NCI-H2029 (cell line): ENCODE measurements at places on chromosomes 1 and 21.
A peak's percentile ranks its signal among the peaks of the same experiment; 100 is the strongest.

- DNase-seq = no peak
Measured at GRCh38 chr21:14527696-14528652, 18.1 kb downstream of the SAMSN1 start.

GRCh38 chr1:916173-917075 is 7.3 kb upstream of the SAMD11 start:
- DNase-seq = no peak

GRCh38 chr1:154466206-154466605 is 35.8 kb upstream of the TDRD10 start:
- no peak for DNase-seq

DNA sequence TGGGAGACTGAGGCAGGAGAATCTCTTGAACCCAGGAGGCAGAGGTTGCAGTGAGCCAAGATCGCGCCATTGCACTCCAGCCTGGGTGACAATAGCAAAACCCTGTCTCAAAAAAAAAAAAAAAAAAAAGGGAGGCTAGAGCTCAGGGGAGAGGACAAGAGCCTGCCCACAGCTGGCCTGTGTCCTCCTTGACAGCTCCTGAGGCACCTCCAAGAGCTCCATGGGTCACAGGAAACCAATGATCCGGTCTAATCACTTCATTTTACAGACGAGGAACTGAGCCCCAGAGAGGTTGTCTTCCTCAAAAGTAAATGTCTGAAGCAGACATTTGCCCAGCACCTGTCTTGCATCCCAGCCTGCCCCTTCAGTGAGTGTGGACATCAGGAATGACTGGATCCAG is 49.4 kb downstream of the NID1 start:
- no peak for DNase-seq

DNA sequence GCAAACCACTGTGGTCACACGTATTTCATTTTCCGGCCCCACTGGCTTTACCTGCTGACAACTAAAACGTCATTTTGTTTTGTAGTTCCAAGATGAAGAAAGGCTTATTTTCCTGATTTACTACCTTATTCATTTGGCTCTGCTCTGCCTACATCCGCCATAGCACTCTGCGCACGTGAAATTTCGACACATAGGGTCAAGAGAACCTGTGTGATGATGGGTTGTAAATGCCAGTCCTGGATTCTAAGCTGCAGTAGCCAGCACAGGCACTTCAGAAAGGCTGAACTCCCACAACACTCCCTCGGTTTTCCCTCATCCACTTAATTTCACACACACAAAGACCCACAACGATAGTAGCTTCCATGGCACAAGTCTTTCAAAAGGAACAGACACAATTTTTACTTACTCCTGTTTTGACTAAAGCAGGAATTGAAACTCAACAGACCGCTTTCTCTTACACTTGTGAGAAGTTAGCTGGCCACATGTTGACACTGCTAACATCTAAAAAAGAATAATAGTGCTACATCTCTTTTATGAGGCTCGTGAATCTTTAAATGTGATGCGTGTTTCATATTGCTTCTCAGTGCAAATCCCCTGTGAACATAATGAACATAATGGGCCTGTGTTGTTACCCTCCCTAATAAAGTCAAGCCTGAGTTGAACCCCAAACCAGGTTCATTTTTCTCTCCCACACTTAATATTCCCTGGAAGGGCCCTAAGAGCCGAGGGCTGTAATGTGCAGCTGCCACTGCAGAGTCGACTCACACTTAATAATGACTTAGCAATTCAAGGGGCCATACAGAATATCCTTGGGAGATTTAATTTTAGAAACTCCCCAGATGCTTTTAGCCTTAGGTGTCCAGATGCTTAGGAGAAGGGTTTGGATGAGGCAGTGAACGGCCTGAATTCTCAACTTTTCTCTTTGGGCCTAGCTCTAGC is 1.5 kb upstream of the RUNX1 start:
- no peak for DNase-seq

GRCh38 chr1:62951428-62951827 is 167.5 kb downstream of the ATG4C start:
- no peak for DNase-seq

- no peak for DNase-seq
Measured at GRCh38 chr1:198606020-198606438, 32.8 kb upstream of the PTPRC start.

DNA sequence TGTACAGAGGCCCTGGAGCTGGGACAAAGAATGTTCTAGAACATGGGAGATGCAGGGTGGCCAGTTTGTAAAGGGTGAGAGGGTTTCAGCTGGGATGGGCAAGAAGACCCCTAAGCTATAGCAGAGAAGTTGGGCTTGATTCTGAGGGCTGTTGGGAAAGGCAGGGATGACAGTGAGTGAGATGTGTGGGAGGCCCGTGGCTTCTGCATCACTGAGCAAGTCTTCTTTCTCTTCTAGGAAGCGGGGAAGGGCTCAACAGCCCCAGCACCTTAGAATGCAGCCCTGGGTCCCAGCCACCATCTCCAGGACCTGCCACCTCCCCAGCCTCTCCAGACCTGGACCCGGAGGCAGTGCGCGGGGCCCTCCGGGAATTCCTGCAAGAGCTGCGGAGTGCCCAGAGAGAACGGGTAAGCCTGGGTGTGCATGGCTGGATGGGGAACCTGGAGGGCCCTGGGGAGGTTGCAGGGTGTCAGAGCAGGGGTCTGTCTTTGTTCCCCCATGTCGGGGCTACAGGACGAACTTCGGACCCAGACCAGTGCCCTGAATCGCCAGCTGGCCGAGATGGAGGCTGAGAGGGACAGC is 14.8 kb downstream of the MFAP2 start:
- no peak for DNase-seq

DNA sequence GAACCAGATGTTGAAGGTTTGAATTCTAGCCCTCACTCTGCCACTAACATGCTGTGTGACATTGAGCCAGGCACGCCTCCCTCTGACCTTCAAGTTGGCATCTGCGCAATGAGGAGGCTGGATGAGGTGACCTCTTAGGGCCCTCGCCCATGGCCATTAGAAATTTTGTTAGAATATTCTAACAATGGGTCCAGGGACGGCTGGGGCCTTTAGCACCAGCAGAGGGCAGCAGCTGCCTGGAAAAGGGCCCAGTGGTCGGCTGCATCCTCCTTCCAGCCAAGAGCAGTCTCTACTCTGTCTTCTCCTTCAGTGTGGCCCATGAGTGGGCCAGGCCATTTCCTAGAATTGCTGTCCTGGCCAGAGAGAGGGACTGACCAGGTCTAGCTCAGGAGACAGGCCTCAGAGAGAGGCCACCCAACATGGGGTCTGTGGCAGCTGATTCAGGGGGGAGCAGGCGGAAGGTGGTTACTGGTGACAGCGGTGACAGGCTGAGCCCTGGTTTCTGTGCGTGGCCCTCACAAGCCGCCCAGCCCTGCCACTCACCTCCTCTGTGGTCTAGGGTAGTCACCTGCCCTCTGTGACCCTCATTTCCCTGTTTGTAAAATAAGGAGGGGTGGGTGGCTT is 101.3 kb upstream of the ACTL8 start:
- DNase-seq = no peak

GRCh38 chr1:38009088-38009840 is 3.3 kb upstream of the UTP11 start:
- DNase-seq = no peak

- no peak for DNase-seq
Measured at GRCh38 chr1:160209321-160210046, 4.3 kb downstream of the PEA15 start.

- DNase-seq = no peak
Measured at GRCh38 chr1:62188111-62188510, 6.5 kb upstream of the L1TD1 start.

DNA sequence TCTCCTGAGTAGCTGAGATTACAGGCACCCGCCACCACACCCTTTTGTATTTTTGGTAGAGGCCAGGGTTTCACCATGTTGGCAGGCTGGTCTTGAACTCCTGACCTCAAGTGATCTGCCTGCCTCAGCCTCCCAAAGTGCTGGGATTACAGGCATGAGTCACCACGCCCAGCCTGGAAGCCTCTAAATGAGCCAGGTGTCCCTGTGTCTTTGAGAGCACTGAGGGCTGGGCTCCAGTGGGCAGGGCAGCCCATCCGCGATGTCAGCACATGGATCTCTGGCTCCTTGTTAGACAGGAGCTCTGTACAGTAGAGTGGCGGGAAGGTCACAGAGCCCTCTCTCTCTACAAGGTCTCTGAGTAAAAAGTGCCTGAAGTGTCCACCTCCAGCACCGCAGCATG is 124.3 kb downstream of the PGBD5 start:
- DNase-seq = peak; percentile 33

GRCh38 chr1:112618114-112618720 is 724 bp downstream of the ST7L start:
- DNase-seq = no peak

GRCh38 chr1:50981741-50982140 is 11.7 kb downstream of the CDKN2C start:
- DNase-seq = peak; percentile 75

GRCh38 chr1:154330669-154331068 is 5.3 kb downstream of the ATP8B2 start:
- DNase-seq = no peak

GRCh38 chr1:167683641-167684502 is 37.9 kb upstream of the MPZL1 start:
- DNase-seq = no peak

- DNase-seq = no peak
Measured at GRCh38 chr1:18932387-18932786, 24.1 kb downstream of the IFFO2 start.
